ENCODE measurements at places on chromosomes 1 and 21. TPM values are rescaled to one million over a fixed set of nuclear protein-coding genes. Genes with fewer than 3 reads are reported as not detected.

Gene GAS5
- 1,055 TPM for total RNA-seq

Gene CYP4A22
- total RNA-seq, result not detected

Gene TRIM67
- total RNA-seq, result not detected

Gene OR2M3
- total RNA-seq, result not detected

Gene SIPA1L2
- 0.08 TPM for total RNA-seq

Gene MYOG
- not detected for total RNA-seq

DNA sequence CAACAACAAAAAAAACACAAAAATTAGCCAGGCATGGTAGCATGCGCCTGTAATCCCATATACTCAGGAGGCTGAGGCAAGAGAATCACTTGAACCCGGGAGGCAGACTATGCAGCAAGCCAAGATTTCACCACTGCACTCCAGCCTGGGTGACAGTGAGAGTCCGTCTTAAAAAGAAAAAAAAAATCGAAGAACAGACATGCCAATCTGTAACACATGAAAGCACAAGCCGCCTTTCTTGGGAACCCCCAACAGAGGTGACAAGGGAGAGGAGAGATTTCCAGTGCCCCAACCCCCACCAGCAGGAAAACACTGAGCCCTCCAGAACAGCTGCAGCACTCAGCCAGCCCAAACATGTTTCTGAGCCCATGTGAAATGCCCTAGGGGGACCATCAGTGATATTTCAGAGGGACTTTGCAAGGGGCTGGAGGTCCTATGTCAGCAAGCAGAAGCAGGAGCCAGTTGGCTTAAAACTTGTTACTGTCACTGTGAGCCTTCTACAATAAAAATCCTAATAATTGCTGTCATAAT lies 14.2 kb upstream of the EFNA1 start:
- DNase-seq, result no peak
- no peaks in the 10 kb centered on the region for H3K36me3 ChIP-seq
- H3K4me1 ChIP-seq, result no peaks in the 10 kb centered on the region

GRCh38 chr1:1085911-1086841 lies 12.1 kb upstream of the RNF223 start:
- no peak overlapping the region for H3K27ac ChIP-seq
- no peak for DNase-seq
- H3K36me3 ChIP-seq, result no peaks in the 10 kb centered on the region
- H3K4me3 ChIP-seq, result no peak overlapping the region

- no peaks in the 10 kb centered on the region for H3K36me3 ChIP-seq
- no peak overlapping the region for H3K27ac ChIP-seq
- H3K27me3 ChIP-seq, result peaks cover 36% of the 10 kb centered on the region
Measured at GRCh38 chr21:41957991-41958766, 4.4 kb upstream of the C2CD2 start.

DNA sequence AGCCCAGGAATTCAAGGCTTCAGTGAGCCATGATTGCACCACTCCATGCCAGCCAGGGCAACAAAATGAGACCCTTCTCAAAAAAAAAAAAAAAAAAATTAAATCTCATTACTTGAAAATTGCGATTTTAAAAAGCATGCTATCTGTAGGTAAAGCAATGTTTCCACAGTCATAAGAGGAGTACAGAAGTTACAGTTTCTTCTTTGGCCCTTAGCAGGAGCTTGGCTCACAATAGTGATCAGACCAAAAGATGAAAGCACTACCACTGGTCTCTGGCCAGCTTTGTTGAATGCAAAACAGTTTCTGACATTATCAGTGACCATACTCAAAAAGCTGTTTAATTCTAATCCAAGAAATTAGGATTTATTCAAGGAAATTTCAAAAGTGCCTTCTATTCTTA lies 31.2 kb downstream of the VAV3 start:
- H3K36me3 ChIP-seq, result no peaks in the 10 kb centered on the region
- H3K4me3 ChIP-seq, result no peak overlapping the region
- no peak for DNase-seq
- H3K27me3 ChIP-seq, result no peaks in the 10 kb centered on the region
- no peak overlapping the region for H3K27ac ChIP-seq

- H3K27me3 ChIP-seq, result no peaks in the 10 kb centered on the region
- peak overlapping the region; percentile 60 for H3K27ac ChIP-seq
- peaks cover 73% of the 10 kb centered on the region for H3K4me1 ChIP-seq
- H3K4me3 ChIP-seq, result no peak overlapping the region
- H3K36me3 ChIP-seq, result peaks cover 27% of the 10 kb centered on the region
Measured at GRCh38 chr1:156744786-156745419, 4.0 kb upstream of the MRPL24 start.

GRCh38 chr1:43422995-43423671 lies 30.6 kb downstream of the HYI start:
- no peak for DNase-seq
- no peaks in the 10 kb centered on the region for H3K36me3 ChIP-seq
- no peaks in the 10 kb centered on the region for H3K4me1 ChIP-seq
- no peak overlapping the region for H3K4me3 ChIP-seq
- H3K27me3 ChIP-seq, result no peaks in the 10 kb centered on the region
- no peak overlapping the region for H3K27ac ChIP-seq

GRCh38 chr1:226185141-226186036 lies 1.2 kb downstream of the ACBD3 start:
- H3K36me3 ChIP-seq, result no peaks in the 10 kb centered on the region
- peaks cover 53% of the 10 kb centered on the region for H3K4me1 ChIP-seq
- H3K4me3 ChIP-seq, result peak overlapping the region; percentile 92
- no peak for DNase-seq
- H3K27ac ChIP-seq, result peak overlapping the region; percentile 95
- no peaks in the 10 kb centered on the region for H3K27me3 ChIP-seq

- H3K4me1 ChIP-seq, result peaks cover 7% of the 10 kb centered on the region
- no peak for DNase-seq
- H3K4me3 ChIP-seq, result peak overlapping the region; percentile 78
- peaks cover 88% of the 10 kb centered on the region for H3K27me3 ChIP-seq
- H3K36me3 ChIP-seq, result peaks cover 26% of the 10 kb centered on the region
Measured at GRCh38 chr1:178093494-178093950, 382 bp upstream of the RASAL2 start.

DNA sequence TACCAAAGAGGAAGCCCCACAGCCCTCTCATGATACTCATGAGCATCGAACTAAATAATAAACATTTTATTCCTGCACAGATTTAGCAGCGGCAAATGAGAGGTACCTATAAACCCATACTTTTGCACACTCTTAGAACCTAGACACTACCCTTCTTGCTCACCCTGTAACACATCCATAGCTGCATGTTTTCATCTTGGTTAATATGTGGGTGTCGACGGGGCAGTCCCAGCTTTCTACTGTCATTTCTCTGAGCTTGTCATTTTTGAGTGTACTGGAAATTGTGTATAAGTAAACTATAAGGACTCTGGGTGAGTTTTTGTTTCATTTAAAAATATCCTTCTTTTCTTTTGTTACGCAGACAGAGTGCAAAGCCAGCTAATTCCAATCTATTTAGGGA lies 25.5 kb downstream of the OVGP1 start:
- no peaks in the 10 kb centered on the region for H3K27me3 ChIP-seq
- H3K4me1 ChIP-seq, result peaks cover 30% of the 10 kb centered on the region
- H3K4me3 ChIP-seq, result no peak overlapping the region

- peak overlapping the region; percentile 28 for H3K4me3 ChIP-seq
- H3K27me3 ChIP-seq, result no peaks in the 10 kb centered on the region
- peaks cover 14% of the 10 kb centered on the region for H3K4me1 ChIP-seq
Measured at GRCh38 chr1:221725735-221726672, 15.9 kb downstream of the DUSP10 start.

Measured in naive thymus-derived CD8-positive, alpha-beta T cell (primary cell).